NCI-H524 (cell line): ENCODE measurements at places on chromosomes 1 and 21.
A peak's percentile ranks its signal among the peaks of the same experiment; 100 is the strongest.

DNA sequence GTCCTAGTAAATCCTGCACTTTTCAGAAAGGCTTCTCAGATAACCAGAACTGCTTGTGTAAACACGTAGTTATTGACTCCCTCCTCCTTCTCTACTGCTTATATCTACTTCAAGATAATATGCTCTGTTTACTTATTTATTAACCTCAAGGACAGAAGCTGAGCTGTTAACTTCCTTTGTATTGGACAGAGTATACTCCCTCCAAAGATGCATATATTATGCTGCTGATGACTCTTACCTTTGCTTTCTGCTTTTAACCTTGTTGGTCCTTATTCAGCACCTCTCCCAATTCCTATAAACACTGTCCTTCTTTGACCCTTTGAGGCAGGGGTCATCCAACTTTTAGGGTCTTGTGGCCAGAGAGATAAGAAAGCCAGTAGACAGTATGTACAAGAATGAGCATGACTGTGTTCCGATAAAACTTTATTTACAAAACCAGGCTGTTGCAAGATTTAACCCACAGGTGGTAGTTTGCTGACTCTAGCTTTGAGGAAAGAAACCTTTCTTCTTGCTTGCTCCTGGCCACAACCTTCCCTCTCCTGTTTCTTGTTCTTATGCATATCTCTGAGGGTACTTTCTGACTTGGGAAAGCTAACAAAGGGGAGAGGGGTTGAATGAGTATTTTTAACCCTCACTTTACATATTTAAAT, 4.9 kb downstream of the TPM3 start:
- no peak for DNase-seq

GRCh38 chr21:36640721-36641244, 58.1 kb upstream of the SIM2 start:
- DNase-seq: peak; percentile 48

- DNase-seq: no peak
These were observed 21.8 kb downstream of the PTPRC start for GRCh38 chr1:198660341-198661261.

- DNase-seq: no peak
These were observed 14.8 kb upstream of the PAQR6 start for GRCh38 chr1:156262461-156263287.

GRCh38 chr21:34046917-34047316, 26.5 kb upstream of the MRPS6 start:
- DNase-seq: no peak

GRCh38 chr21:45302082-45303061, 14.7 kb upstream of the POFUT2 start:
- DNase-seq: no peak

DNA sequence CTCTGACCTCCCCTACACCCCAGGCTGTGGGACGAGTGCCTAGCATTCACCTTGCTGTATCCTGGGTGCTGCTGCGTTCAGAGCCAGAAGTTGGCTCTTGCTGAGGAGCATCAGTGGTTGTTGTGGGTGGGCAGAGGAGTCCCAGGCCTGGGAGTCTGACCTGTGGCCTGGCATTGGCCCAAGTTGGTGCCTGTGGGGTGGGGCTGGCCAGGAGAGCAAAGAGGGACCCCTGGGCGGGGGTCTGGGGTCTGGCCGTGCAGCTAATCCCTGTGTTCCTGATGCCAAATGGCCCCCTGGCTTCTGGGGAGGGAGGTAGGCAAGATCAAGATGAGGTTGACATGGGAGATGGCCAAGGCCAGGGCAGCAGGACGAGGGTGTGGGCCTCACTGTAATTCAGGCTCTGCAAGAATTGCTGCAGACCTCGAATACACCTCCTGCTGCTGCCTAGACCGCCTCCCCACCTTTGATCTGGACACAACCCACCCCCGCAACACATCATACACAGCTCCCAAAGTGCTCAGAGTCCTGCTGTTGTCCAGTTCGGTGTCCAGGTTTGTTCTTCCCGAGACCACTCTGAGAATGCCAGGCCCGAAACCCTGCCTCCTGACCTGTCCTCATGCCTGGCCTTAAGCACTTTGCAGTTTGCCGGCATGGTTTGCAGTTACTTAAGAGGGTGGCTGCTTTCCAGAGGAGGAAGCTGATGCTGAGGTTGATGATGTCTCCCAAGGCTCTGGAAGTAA, 28.7 kb downstream of the CDK18 start:
- no peak for DNase-seq

- no peak for DNase-seq
These were observed 111.8 kb upstream of the JUN start for GRCh38 chr1:58895559-58896145.

DNA sequence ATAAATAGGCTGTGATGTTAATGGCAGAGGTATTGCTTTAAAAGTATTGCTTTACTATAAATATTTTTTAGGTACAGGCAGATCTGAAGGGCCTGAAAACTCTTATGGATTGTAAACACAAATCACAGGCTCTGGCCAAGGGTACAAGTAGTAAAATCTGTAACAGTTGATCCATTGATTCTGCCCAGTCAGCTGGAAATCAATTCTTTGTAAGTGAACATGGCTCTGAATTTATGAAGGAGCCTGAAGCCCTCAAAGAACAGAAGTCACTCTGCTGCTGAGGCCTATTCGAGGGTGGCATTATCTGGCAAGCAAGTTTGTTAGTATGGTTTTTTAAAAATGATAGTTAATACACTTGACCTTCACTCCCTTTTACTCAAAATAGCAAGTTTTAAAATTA, 834.0 kb upstream of the TMPRSS15 start:
- DNase-seq: no peak

DNA sequence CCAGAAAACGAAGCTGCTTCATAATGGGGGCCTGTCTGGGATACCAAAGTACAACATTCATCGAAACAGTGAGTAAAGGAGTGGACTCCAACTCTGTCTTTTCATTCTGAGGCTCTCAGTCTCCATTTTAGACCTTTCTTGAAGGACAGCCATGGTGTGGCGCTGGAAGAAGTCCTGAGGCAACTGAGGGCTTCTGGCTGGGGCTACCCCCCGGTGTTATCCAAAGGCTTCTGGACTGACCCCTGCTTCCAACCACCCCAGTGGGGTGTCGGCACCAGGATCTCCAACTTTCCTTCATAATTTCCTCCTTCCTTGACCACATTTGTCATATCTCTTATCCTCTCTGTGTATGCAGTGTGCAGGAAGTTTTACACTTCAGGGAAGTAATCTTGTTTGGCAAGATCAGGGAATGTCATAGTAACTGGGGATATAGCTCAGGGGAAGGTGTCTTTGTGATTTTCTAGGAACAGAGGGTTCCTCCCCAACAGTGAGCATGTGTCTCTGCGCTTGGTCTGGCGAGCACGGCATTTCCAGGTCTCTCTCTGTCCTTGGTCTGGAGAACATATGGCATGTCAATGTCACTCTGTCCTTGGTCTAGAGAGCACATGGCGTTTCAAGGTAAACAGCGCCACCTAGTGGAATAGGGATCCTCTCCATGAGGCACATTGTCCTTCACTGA, 19.4 kb upstream of the BSDC1 start:
- DNase-seq: peak; percentile 83

- DNase-seq: no peak
These were observed 2.4 kb upstream of the ZRANB2 start for GRCh38 chr1:71083271-71083670.

DNA sequence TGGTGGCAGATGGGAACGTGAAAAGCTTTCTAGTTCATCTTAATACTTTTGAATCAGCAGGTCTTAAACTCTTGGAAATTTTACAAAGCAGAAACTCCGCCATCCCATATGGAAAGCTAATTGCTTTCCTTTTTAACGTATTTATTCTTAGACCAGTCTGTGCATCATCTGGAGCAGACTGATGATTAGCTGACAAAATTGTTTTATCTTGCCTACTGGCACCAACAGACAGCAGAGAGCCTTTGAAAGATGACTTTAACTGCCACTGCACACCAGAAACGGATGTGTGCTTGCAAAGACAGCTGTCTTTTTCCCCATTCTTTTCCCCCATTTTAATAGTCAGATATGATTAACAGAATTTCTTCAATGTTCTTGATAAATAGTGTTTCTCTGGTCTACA, 97.0 kb downstream of the PLD5 start:
- DNase-seq: peak; percentile 72

- DNase-seq: no peak
These were observed 51.1 kb upstream of the PDC start for GRCh38 chr1:186511761-186512637.

- DNase-seq: no peak
These were observed 7.8 kb downstream of the RASAL2 start for GRCh38 chr1:178101654-178102053.

DNA sequence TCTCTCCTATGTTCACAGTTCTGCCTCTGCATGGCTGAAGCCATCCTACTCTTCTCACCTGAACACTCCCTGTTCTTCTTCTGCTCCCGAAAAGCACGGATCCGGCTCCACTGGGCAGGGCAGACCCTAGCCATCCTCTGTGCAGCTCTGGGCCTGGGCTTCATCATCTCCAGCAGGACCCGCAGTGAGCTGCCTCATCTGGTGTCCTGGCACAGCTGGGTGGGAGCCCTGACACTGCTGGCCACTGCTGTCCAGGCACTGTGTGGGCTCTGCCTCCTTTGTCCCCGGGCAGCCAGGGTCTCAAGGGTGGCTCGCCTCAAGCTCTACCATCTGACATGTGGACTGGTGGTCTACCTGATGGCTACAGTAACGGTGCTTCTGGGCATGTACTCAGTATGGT, 1.8 kb downstream of the CYB561D1 start:
- no peak for DNase-seq

DNA sequence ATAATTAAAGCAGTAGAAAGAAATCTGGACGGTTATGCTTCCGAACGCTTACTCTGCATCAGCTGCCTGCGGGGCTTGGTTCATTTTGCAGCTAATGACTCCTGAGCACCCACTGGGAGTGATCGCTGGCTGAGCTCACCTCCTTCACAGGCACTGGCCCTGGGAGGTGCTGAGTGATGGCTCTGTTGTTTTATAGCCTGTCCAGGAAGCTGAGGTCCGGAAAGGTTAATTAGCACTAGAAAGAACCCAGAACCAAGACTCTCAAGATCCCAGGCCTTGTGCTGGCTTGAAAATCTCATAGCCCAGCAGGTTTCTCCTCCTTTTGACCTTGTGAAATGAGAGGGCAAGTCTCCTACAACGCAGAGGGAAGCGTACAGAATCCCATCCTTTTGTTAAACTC, 226.2 kb downstream of the AJAP1 start:
- DNase-seq: no peak

DNA sequence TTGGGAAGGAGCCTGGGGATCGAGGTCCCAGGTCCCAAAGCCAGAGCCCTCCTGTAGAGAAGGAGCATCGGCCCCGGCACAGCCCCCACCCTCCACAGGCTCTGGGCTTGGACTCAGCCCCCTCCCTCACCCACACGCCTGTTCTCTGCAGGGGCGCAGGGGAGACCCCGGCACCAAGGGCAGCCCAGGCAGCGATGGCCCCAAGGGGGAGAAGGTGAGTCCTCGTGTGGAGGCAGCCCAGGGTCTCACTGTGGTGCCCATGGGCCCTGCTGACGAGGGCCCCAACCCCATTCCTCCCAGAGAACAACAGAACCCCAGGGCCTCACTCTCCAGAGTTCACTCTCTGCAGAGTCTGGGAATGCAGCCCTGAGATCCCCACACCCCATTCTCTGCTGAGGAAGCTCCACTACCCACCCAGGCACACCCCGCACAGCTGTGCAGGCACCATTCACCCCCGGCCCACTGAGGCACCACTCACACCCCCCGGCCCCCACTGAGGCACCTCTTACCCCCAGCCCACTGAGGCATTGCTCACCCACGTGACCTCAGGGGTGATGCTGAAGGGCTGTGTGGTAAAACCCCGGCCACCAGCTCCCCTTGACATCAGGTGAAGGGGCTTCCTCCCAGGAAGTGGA, 21.8 kb downstream of the COL6A2 start:
- DNase-seq: no peak
